ENCODE measurements at places on chromosomes 2 and 18. TPM values are rescaled to one million over a fixed set of nuclear protein-coding genes. Genes with fewer than 3 reads are reported as not detected.

DNA sequence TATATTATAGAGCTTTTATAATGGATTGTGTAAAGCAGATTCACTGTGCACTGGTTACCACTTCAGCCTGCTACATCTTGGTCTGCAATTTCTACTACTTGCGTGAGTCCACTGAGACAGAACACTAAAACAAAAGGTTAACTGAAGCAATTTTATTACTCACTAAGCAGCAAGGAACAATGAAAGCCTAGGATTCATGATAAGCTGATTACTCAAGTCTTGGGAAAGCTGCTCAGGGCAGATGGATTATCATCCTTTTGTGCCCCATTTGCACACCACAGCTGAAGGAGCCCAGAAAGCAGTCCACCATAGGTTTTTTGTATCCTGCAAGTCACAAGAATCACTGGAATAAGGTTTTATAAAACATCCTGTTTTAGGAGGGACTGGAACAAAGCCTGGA lies 1215.2 kb upstream of the TMEFF2 start:
- no peak for DNase-seq

DNA sequence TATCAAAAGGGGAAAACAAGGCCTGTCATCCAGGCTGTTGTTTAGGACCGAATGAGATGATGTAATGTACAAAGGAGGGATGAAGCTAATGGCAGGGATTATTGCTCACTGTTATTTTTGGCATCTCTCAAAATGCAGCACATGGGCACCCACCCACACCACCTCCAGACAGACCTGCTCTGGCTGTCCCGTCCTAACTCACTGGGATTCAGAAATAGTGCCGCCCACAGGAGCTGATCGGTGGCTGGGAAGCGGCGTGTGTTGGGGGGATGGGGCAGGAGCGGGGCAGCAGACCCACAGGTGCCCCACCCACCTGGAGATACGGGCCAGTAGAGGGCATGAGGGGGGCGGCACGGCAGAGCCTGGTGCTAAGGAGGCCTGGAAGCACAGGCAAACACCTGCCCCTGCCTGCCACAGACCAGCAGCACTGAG lies 52.2 kb downstream of the CRACDL start:
- no peak for DNase-seq

- no peak for DNase-seq
Measured at GRCh38 chr18:2572892-2573291, 1.5 kb downstream of the NDC80 start.

DNA sequence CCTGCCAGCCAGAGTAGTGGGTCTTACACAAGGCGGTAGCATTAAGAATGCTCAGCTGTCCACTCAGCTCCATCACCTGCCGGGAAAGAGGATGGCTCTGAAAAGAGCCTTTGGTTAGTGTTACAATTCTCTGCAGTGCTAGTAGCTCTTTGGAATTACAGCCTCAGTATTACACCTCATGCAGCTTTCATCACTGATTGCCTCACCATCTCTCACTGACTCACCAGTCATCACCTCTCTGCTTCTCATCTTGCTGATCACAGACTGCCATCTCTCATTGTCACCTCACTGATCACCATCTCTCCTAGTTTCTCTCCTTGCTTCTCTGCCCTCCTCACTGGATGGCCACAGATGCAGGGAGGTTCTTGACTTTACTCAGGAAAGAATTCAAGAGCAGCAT lies 573.5 kb upstream of the SETBP1 start:
- no peak for DNase-seq

GRCh38 chr2:46010223-46010924 lies 286.8 kb upstream of the EPAS1 start:
- no peak for DNase-seq

GRCh38 chr2:71102981-71103681 lies 26.9 kb downstream of the MCEE start:
- no peak for DNase-seq

DNA sequence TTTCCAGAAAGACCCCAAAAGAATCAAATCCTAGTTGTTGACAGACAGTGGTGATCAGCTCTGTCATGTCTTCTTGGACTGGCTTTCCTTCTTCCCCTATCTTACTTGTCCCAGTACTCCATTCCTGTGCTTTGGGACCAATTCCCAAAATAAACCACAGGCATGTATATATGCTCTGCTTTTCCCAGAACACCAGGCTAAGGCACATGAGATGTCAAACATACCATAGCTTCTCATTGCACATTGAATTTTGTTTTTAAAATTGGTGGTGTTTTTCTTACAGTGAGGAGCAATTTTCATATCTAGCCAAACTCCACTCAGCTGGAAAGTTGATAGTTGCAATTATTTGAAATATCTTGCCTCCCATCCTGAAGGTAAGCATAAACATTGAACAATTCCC lies 88.9 kb upstream of the RGPD4 start:
- DNase-seq = no peak

Gene DNAJC27
- 11.5 TPM for total RNA-seq

Gene SERPINB4
- not detected for total RNA-seq

Gene GPD2
- 82.4 TPM for total RNA-seq

Gene C2orf66
- not detected for total RNA-seq

Measured in tongue (tissue), 3 donors.